Effector memory CD4-positive, alpha-beta T cell (primary cell): ENCODE measurements at places on chromosomes 12 and 14.

- DNase-seq: no peak
Observed at GRCh38 chr12:122978507-122978955, 1.9 kb upstream of the ARL6IP4 start.

GRCh38 chr12:76863837-76864236 lies 15.0 kb downstream of the CSRP2 start:
- DNase-seq: no peak

- DNase-seq: no peak
Observed at GRCh38 chr14:94292872-94293577, at the start of gene SERPINA10. SERPINA10 (minus strand) TSS chr14:94293268; CDS start chr14:94290593, 2,675 bp downstream.

DNA sequence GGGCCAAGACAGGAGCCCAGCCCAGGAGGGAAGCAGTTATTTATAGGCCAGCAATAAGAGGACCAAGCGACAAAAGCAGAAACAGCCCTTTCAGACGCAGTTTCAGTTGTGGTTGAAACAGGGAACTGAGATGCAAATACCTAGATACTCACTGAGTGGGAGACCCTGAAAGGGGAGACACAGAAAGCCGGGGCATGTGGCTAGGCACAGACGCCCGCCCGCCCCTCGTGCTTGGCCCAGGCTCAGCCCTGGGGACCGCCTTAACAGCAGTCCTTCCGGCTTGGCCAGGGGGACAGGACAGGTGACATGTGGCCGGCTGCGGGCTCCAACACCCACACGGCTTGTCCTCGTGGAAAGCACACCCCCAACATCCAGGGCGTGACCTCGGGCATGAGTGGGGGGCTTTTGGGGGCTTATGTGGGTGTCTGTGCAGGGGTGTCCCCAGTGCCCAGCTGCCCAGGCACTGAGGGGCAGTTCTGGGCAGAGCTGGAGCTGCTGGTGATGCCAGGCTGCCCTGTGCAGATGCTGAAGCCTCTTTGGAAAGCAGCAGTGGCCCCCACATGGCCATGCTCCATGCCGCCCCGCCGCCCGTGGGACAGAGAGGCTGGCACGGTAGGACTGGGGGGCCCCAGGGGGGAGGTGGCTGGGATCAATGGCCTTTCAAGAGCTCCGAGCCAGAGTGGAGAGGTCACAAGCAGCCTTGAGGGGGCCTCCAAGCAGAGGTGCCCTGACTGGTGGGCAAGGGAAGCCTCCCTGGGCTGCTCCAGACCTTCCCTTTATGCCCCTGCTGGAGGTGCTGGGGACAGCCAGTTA lies 2.1 kb downstream of the PLD4 start:
- DNase-seq: no peak

GRCh38 chr14:105913221-105913620 lies 386.8 kb downstream of the TMEM121 start:
- no peak for DNase-seq

- DNase-seq: no peak
Observed at GRCh38 chr14:33030386-33030785, 91.7 kb downstream of the NPAS3 start.

GRCh38 chr14:80930836-80931389 lies 10.6 kb downstream of the CEP128 start:
- peak; percentile 34 for DNase-seq

DNA sequence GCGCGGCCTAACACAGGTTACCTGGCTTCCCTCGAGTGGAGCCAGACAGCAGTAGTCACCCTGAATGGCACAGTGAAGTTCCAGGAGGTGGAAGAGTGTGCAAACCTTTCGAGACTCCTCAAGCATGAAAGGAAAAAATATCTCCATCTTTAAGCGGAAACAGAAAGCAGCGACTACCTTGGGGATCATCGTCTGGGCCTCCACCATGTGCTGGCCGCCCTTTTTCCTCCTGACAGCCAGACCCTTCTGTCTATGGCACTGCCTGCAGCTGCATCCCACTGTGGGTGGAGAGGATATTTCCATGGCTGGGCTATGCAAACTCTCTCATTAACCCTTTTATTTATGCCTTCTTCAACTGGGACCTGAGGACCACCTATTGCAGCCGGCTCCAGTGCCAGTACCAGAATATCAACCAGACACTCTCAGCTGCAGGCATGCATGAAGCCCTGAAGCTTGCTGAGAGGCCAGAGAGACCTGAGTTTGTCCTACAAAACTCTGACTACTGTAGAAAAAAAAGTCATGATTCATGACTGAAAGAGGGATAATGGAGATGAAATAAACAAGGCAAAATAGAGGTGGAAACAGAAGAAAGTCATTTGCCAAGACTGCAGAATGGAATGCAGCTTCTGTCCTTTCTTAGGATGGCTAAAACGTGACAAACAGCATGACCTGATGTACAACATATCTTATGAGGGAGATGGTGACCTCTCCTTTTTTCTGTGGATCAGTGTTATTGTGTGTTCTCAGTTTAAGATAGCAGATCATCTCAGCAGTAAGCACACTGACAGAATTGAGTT lies 2.4 kb upstream of the HEBP1 start:
- DNase-seq: no peak

DNA sequence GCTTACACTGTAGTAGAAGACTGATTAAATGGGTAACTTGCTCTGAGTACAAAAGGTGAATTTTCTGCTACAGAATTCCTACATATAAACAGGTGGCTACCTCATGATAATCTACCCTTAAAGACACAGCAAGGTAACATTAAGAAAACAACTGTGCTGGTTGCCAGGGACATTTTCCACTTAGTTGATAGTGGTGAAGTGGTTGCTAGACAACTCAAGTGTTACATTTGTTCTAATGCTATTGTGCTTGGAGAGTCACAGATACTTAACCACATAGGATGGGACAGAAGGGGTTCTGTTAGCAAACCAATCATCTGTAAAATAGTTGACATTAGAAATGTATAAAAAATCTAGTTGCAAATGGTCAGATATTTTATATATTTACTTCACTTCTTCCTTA lies 870.3 kb upstream of the SEL1L start:
- no peak for DNase-seq

GRCh38 chr14:76778546-76779215 lies 17.4 kb downstream of the VASH1 start:
- no peak for DNase-seq

- DNase-seq: no peak
Observed at GRCh38 chr12:30753751-30754382, 884 bp downstream of the CAPRIN2 start.

GRCh38 chr12:94504386-94504785 lies 44.7 kb upstream of the CEP83 start:
- no peak for DNase-seq

DNA sequence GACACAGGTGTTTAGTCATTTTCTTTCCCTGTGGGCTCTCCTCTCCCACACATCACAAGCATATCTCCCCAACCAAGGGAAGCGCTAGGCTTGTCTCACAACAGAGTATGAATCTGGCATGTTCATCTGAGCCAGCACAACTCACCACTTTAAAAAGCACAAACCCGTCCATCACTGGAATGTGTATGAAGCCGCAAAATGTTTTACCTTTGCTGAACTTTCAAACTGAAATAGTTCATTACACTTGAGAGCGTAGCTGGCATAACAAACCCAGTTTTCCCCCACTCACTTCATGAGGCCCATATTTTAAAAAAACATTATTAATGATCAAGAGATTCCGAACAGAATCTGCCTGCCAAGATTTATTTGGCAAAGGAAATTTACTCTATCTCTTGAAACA lies 15.8 kb downstream of the NID2 start:
- no peak for DNase-seq

DNA sequence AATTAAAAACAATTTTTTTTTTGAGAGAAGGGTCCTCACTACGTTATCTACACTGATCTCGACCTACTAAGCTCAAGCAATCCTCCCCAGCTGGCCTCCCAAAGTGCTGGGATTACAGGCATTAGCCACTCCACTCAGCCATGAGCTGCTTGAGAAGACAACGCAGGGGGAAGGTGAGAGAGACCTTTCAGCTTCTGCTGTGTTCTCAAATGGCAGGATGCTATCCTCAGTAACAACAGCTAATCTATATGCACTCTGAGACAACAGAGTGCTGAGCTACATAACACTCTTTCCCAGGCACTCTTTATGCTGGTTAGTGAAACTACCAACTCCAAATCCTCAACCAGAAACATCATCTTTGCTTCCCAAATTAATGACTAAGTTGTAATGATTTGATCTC lies 526.1 kb downstream of the CCER1 start:
- DNase-seq: no peak

- DNase-seq: no peak
Observed at GRCh38 chr14:80845856-80846255, 95.7 kb downstream of the CEP128 start.

DNA sequence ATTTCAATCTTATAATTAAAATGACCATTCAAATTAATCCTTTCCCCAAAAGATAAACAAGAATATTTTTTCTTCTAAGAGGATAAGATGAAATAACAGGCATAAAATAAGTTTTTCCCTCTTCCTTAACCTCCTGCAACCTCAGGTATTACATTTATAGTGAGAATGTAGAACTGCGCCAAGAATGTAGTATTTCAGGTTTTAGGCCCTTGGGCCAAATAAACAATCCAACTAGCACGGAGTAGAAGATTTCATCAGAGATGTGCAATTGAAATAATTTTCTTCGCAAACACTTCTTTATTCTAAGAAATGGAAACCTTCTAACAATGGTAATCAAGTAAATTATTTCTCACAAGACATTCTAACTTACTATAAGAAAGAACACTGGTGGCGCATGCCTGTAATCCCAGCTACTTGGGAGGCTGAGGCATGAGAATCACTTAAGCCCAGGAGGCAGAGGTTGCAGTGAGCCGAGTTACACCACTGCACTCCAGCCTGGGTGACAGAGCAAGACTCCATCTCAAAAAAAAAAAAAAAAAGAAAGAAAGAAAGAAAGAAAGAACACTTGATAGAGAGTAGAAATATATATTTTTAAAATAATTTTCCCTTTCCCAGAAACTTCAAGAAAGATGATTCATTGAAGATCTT lies 100.8 kb downstream of the TAOK3 start:
- no peak for DNase-seq

GRCh38 chr12:30823156-30823699 lies 68.5 kb upstream of the CAPRIN2 start:
- DNase-seq: no peak

DNA sequence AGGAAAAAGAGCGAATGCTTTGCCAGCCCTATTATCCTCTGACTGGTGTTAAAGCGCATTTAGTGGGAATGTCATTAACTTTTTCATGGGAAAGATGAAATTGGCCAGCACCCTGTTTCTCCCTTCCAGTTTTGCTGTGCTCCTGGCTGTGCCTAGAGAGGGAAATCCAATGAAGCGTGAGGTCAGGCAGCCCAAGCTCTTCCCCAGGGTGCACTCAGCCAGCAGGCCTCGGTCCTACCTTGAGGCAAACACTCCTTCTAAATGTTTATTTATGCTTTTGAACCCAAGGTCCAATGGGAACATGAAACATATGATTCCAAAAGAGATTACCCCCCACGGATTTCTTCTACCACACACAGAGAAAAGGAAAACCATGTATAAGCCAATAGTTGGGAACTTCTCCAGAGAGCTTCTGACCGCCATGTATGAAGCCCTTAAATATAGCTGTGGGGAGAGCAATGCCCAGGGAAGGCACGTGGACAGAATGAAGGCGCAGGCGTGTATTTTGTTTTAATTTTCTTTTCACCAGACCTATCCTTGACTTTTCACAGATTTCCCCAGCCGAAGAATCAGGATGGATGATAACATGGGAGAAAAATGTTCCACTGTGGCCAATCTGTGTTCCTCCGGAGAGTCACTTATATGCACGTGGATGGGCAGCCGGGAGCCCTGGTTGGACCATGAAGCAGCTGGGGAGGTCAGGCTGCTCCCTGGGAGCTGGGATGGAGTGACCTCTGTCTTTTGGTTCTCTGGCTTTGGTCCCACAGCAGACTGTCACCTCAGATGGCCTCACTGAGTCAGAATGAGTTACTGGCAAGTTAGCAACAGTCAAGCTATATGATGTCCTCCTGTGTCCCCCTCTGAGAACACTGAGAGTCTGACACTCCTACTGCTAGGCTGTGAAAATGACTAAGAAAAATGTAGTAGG lies 37.3 kb downstream of the GPR135 start:
- DNase-seq: no peak

- DNase-seq: no peak
Observed at GRCh38 chr12:13599176-13599575, 382.2 kb downstream of the GRIN2B start.

DNA sequence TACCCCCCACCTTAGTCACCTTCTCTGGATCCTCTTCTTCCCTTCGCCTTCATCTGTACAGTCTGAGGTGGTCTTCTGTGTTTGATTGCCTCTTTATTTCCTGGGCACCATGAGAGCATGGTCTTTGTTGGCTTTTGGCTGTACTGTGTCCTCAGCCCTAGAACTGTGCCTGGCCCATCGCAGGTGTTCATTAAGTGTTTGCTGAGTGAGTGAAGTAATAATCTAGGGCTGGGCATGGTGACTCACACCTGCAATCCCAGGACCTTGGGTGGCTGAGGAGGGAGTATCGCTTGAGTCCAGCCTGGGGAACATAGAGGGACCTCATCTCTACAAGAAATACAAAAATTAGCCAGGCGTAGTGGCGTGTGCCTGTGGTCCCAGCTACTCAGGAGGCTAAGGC lies 13.9 kb downstream of the ALDH2 start:
- DNase-seq: no peak

GRCh38 chr12:123441523-123442164 lies 5.2 kb upstream of the RILPL2 start:
- DNase-seq: no peak

DNA sequence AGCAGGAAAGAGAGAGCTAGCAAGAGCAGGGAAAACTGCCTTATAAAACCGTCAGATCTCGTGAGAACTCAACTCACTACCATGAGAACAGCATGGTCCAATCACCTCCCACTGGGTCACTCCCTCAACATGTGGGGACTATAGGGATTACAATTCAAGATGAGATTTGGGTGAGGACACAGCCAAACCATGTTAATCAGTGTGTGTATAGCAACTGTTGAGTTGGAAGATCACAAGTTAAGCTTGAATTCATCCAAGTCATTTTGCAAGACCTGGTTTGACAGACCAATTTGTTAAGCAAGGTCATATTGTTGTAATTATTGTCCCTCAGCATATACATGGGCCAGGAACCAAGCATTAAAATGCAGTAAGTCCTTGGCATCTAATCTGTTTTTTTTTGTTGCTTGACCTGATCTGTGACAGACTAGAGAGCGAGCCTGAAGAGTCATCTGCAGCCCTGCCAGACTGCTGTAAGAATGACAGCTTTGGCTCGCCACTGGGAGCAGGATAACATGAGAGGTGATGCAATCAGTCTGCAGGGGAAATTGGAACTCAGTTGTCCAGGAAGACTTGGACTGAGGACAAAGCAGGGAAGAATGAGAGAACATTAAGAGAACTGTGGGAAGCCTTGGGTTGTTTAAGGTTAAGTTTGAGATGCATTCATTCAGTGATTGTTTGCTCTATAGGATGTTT lies 297.6 kb upstream of the SEL1L start:
- DNase-seq: no peak
